ENCODE measurements at places on chromosomes 13 and 19.

- H3K27ac ChIP-seq: no peak overlapping the region
- H3K36me3 ChIP-seq: no peaks in the 10 kb centered on the region
- no peaks in the 10 kb centered on the region for H3K4me1 ChIP-seq
- no peak for DNase-seq
- no peaks in the 10 kb centered on the region for H3K27me3 ChIP-seq
Observed at GRCh38 chr19:43148233-43148632, 38.1 kb downstream of the PSG5 start.

DNA sequence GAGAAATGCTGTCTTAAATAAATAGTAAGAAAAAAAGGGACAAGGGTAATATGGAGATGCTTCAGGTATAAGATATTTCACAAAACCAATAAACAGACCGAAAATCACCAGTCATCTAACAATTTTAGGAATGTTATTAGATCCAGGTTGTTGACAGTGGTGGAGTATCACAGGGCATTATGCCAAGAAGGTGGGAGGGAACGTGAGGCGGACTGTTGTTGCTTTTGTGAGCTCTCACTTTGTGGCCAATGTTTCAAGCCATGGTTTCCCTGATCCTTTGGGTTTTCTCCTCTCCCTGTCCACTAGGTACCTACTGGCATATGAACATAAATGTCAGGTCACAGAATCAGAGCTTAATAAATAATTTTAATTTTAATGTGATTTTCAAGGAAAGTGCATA lies 790.3 kb upstream of the SLITRK1 start:
- no peak for DNase-seq
- no peaks in the 10 kb centered on the region for H3K36me3 ChIP-seq
- H3K4me3 ChIP-seq: no peak overlapping the region
- no peaks in the 10 kb centered on the region for H3K27me3 ChIP-seq
- no peaks in the 10 kb centered on the region for H3K4me1 ChIP-seq

GRCh38 chr19:4058693-4059452 lies 7.8 kb downstream of the ZBTB7A start:
- H3K36me3 ChIP-seq: peaks cover 14% of the 10 kb centered on the region
- no peaks in the 10 kb centered on the region for H3K27me3 ChIP-seq
- H3K4me1 ChIP-seq: peaks cover 46% of the 10 kb centered on the region
- peak overlapping the region; percentile 57 for H3K4me3 ChIP-seq
- no peak for DNase-seq

DNA sequence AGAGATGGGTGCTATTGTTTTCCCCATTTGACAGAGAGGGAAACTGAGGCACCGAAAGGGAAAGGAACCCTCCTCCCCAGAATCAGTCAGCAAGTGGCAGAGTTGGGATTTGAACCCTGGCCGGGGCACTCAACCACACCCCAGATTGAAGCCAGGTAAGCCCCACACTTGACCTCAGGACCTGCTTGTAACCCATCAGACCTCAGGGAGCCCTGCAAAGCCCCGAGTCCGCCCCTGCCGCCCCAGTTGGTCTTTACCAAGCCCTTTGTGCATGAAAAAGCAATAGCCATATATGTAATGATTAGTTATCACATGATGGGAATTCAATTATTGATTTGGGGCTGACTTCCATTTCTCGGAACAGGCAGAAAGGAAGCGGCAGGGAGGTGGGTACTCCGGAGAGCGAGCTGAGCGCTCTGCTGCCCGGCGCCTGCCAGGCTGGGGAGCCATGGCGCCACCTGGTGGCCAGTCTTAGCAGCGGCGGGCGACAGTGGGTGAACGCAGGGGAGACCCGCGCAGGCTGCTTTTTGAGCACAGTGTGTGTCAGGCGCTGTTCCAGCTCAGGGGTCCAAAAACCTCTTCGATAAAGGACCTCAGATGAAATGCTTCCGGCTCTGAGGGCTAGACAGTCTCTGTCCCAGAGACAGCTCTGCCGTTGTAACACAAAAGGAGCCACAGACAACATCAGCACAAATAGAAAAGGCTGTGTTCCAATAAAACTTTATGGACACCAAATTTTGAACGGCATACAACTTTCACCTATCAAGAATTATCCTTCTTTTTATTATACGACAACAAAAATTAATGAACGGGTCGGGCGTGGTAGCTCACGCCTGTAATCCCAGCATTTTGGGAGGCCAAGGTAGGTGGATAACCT lies 82.9 kb upstream of the CACNA1A start:
- H3K4me1 ChIP-seq: no peaks in the 10 kb centered on the region
- no peaks in the 10 kb centered on the region for H3K27me3 ChIP-seq
- no peak overlapping the region for H3K4me3 ChIP-seq
- H3K27ac ChIP-seq: no peak overlapping the region
- DNase-seq: peak; percentile 77

DNA sequence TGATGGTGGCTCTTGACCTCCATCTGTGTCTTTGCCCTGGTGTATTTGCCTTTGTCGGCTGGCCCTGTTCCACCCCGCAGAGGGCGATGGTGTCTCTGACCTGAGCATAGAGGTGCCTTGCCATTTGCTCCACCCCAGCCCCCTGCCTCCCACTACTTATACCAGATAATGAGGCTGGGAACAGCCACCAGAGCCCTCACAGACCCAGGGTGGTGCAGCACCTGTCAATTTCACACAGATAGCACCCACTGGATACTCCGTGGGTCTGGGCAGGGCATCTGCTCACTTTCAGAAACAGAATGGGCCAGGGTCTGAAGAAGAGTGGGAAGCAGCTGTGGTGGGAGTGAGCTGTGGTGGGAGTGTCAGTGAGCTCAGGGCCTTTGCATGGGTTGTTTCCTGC lies 4.1 kb downstream of the ZNF536 start:
- no peaks in the 10 kb centered on the region for H3K36me3 ChIP-seq
- no peak overlapping the region for H3K27ac ChIP-seq
- no peak overlapping the region for H3K4me3 ChIP-seq

GRCh38 chr13:30337061-30337610 lies 29.8 kb upstream of the KATNAL1 start:
- H3K4me1 ChIP-seq: peaks cover 4% of the 10 kb centered on the region
- no peaks in the 10 kb centered on the region for H3K36me3 ChIP-seq
- no peaks in the 10 kb centered on the region for H3K27me3 ChIP-seq
- no peak overlapping the region for H3K27ac ChIP-seq
- H3K4me3 ChIP-seq: no peak overlapping the region

DNA sequence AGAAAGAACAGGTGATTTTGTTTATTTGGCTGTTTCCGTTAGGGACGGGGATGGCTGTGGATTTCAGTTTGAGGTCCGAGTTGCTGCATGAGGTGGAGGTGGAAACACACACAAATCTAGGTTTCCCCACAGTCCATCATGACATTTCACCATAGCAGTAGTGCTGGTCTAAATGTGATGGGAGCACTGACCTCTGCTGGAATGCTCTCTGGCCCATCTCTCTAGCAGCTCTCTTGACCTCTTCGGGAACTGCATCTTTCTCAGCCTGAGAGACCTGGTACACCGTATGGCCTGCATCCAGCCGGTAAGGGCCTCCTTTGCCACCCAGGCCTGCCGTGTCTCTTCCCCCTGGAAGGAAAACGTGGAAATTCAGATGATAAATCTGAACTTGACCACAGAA lies 154.0 kb downstream of the RGCC start:
- H3K27ac ChIP-seq: no peak overlapping the region
- peaks cover 19% of the 10 kb centered on the region for H3K36me3 ChIP-seq
- no peak overlapping the region for H3K4me3 ChIP-seq
- H3K4me1 ChIP-seq: peaks cover 13% of the 10 kb centered on the region
- no peak for DNase-seq

DNA sequence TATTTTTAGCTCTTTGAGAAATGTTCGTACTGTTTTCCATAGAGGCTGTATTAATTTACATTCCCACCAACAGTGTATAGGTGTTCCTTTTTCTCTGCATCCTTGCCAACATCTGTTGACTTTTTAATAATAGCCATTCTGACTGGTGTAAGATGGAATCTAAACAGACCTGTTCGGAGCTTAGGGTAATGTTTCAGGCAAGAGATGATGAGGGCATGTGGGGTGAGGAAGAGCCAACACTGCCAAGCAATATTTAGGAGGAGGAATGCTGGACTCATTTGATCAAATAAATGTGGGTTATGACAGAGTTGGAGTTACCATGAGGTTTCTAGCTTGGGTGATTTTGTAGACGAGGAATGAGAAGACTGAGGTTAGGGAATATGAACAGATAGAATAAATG lies 382.9 kb downstream of the KLF12 start:
- no peak overlapping the region for H3K27ac ChIP-seq
- no peaks in the 10 kb centered on the region for H3K27me3 ChIP-seq
- H3K36me3 ChIP-seq: no peaks in the 10 kb centered on the region
- no peak for DNase-seq
- H3K4me3 ChIP-seq: no peak overlapping the region

DNA sequence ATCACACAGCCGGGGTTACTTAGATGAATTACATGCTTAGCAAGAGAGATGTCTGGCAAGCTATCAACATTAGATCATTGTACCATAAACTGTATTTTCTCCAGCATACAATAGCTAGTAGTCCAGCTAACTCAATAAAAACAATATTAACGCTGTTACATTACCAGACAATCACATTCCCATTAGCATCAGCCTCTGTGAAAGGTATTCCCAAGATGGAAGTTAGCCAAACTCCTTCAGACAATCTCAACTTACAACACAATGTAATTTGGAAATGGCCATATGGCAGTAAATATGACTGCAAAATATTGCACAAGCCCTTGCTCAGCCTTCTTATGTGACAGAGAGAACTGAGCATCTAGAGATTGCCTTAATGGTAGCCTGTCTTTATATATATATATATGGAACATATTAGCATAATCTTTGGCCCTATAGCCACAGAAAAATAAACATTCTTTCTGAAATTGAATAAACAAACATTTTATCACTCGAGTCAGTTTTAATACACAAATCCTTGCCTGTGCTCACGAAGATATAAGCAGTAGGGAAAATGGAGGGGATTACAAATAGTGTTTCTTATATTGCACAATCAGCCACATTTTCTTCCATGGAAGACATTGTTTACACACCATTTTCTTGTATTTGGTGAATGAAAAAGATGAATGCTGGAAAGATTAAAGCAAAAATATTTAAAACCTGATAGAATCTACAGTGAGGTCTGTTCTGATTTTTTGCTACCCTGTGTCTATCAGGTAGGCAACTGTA lies 1060.5 kb downstream of the DIAPH3 start:
- no peak for DNase-seq
- H3K27me3 ChIP-seq: no peaks in the 10 kb centered on the region
- H3K4me3 ChIP-seq: no peak overlapping the region
- no peak overlapping the region for H3K27ac ChIP-seq
- no peaks in the 10 kb centered on the region for H3K4me1 ChIP-seq
- H3K36me3 ChIP-seq: no peaks in the 10 kb centered on the region

DNA sequence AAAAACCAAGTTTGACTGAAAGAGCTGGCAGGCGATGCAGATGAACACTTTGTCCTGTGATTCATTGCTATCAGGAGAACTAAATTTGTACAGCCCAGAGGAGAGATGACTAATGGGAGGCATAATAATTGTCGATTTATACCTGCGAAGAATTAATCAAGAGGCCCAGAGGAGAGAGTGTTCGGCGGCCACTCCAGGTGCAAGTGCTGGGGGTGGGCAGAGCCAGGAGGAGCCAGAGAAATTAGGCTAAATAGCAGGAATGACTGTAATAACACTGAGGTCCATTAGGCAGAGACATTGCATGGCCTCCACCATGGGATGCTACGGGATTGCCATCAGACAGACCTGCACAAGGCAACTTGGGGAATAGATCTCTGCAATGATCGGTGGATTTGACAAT lies 107.7 kb upstream of the UQCRFS1 start:
- no peaks in the 10 kb centered on the region for H3K4me1 ChIP-seq
- DNase-seq: no peak

DNA sequence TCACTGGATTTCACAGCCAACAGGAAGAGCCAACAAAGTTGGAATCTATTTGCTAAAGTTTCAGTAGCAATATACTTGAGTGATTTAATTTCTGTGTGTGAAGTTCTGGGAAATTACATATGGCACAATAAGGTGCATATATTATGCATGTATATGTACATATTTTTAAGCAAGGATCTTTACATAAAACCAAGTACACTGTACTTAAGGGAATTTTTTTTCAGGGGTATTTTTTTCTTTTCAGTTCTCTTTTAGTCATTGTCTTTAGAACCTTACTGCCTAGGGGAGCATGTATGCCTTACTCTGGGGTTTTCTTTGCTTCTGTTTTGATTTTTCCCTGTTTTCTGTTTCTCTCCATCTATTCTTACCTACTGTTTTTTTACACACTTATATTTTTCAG lies 7.4 kb downstream of the RAP2A start:
- H3K27ac ChIP-seq: no peak overlapping the region
- peaks cover 8% of the 10 kb centered on the region for H3K36me3 ChIP-seq

- H3K4me3 ChIP-seq: no peak overlapping the region
- no peaks in the 10 kb centered on the region for H3K36me3 ChIP-seq
- H3K27me3 ChIP-seq: no peaks in the 10 kb centered on the region
Observed at GRCh38 chr13:31046711-31047279, 114.3 kb downstream of the TEX26 start.

GRCh38 chr19:50723069-50723468 lies at the start of gene CLEC11A:
CLEC11A (plus strand) TSS chr19:50723364; CDS start chr19:50723526, 162 bp downstream.
- no peak within 1 kb of the TSS for H3K27ac ChIP-seq
- DNase-seq: no peak
- H3K4me3 ChIP-seq: peak within 1 kb of the TSS; percentile 51
- H3K36me3 ChIP-seq: no peaks in the 10 kb centered on the region
- H3K4me1 ChIP-seq: peaks cover 12% of the 10 kb centered on the region

GRCh38 chr13:71320452-71320851 lies 546.6 kb downstream of the DACH1 start:
- no peak overlapping the region for H3K27ac ChIP-seq
- H3K27me3 ChIP-seq: no peaks in the 10 kb centered on the region
- H3K36me3 ChIP-seq: no peaks in the 10 kb centered on the region
- no peak for DNase-seq
- no peaks in the 10 kb centered on the region for H3K4me1 ChIP-seq

DNA sequence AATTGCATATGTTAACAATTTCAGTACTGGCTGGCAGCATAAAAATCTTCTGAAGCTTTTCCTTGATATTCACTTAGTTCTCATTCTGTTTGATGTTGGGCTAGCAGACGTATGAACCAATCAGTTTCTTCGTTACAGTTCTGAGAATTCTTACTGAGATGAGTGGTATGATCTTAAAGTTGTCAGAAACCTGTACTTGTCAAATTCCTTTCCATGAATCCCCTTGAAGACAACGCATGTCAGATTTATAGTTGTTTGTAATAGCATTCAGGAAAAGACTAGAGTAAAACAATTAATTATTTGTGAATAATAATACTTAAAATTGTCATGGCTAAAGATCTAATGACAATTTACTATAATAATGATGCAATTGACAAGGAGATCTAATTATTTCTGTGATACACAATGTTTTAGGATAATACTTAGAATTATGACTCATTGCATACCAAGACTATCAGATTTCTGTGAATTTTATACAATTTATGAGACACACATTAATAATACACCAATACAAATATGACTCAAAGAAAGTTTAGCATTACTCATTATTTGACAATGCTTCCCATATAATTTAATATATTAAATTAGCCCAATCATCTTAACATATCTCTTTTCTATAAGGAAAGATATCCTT lies 447.2 kb downstream of the RFC3 start:
- no peak overlapping the region for H3K4me3 ChIP-seq
- H3K27me3 ChIP-seq: no peaks in the 10 kb centered on the region

GRCh38 chr13:27166313-27166712 lies 5.3 kb downstream of the USP12 start:
- H3K4me1 ChIP-seq: peaks cover 9% of the 10 kb centered on the region
- DNase-seq: no peak
- H3K27me3 ChIP-seq: no peaks in the 10 kb centered on the region
- H3K4me3 ChIP-seq: no peak overlapping the region

Measured in ascending aorta (tissue), 2 donors.